ENCODE measurements at places on chromosomes 1 and 21.

DNA sequence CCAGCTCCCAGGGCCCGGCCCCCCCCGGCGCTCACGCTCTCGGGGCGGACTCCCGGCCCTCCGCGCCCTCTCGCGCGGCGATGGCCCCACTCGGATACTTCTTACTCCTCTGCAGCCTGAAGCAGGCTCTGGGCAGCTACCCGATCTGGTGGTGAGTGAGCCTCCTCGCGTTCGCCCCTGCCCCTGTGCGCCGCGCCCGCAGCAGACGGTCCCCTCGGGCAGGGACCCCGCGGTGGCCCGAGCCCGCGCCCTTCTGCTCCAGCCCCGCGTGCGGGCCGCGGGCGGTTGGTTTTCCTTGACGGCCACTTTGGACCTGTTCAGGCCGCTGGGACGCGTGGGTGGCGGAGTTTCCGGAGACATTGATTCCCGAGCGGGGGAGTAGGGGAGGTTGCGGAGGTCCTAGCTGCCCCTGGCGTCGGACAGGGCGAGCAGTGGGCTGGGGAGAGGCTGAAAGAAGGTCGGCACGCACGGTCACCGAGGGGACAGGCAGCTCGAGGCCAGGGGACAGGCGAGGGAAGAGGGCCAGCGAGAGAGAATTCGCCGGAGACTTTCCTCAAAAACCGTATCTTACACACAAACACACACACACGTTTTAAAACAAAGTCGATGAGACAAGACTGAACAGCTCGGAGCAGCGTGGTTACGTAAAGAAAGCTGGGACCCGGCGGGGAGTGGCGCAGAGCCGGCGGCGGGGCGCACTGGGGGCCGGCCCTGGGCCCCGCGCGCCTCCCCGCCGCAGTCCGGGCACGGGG is 427 bp downstream of the WNT3A start:
- no peak for DNase-seq

GRCh38 chr1:3208819-3209200 is 139.8 kb downstream of the PRDM16 start:
- no peak for DNase-seq

DNA sequence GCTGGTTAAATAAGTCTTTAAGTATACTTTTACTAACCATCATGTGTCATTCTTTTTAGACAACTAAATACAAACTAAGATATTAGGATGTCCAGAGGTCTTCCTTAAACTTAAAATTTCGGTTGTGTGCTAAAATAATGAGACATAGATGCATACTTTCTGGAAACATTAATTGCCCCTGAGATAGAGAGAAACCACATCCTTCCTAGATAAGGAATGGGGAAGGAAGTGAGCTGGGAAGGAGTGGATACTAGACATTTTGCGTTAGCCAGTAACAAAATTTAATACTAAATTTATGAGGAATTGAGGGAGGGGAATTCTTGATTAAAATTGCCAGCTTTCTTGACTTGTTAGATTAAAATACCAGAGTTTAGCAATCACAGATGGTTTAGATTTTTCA is 37.1 kb upstream of the PTGS2 start:
- no peak for DNase-seq

DNA sequence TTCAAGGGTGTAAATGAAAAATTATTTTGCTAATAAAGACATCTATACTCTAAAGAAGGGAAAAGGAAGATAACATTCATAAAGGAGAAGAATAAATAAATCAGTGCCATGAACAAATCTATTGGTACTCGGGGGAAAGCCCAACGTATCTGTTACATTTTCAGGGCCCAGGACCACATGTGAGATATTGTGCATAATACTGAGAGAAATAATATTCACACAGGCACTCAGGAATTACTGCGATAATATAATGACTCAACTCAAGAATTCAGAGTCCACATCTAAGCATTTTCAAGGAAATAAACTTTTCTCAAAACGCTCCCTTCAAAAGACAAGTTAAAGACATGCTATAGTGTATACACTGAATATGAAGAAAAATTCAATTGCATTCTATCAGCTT is 108.8 kb downstream of the SMYD2 start:
- no peak for DNase-seq

- no peak for DNase-seq
Measured at GRCh38 chr21:45385549-45386050, 19.4 kb upstream of the COL18A1 start.

- no peak for DNase-seq
Measured at GRCh38 chr1:32666901-32667566, 16.0 kb downstream of the RBBP4 start.

- no peak for DNase-seq
Measured at GRCh38 chr1:13622446-13622845, 38.8 kb downstream of the PDPN start.

GRCh38 chr1:73761559-73761958 is 436.4 kb downstream of the LRRIQ3 start:
- no peak for DNase-seq

DNA sequence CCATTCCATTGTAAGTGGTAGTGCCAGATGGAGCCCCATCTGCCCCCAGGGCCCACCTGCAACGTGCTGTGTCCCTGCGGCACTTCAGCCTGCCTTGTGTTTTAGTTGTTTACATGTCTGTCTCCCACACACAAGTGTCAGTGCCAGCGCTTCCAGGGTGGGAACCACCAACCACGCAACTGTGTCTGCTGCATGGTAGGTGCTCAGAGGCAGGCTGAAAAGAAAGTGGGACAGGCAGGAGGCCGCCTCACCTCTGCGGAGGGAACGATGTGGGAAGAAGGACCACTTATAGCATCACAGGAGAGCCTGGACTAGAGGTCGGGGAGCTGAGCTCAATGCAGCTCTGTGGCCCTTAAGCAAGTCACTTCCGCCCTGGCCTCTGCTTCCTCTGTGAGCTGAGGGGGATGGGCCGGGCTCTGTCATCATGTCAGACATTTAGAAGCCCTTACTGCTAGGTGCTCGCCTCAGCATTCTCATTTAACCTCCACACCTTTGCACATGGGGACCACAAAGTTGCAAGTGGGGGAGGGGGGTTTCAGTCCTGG is 17.9 kb downstream of the SLC9A1 start:
- peak; percentile 71 for DNase-seq

- DNase-seq, result peak; percentile 29
Measured at GRCh38 chr21:46368533-46369285, 44.8 kb downstream of the PCNT start.

DNA sequence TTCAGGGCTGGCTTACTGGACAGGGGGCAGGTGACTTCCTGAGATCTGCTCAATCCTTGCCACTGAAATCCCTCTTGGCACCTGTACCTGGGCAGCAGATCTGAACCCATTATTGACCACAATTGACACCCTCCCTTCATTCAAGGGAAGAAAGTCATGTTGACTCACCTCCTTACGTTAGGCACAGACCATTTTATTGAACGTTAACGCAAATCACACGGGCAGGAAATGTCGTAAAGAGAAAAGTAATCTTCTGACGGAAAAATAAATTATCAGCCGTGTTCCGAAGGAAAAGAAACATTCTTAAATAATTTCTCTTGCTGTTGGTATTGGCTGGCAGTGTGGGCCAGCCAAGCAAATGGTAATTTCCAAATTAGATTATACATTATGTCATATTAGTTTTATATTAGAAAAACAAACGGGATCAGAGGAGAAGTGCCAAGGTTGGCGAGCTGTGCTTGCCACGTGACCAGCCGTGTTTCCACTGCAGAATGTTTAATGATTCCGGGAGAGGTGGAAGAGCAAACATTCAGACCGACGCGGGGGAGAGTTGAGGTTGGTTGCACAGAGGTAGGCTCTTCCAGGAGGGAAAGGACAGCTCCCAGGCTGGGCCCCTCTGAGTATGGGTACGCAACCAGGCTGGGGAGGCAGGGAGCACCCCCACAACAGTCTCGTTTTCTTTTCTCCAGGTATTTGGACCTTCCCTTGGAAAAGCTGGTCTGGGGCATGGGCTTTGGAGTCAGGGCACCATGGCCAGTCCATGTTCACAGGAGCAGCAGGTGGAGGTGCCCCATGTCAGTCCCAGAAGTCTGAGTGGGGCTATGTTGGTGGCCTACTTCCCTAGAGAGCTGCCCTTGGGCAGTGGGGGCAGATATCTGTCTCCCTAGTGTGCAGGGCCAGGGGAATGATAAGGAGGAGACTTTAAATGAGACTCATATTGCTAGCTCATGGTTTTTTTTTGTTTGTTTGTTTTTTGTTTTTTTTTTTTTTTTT is 121.1 kb downstream of the FOXD2 start:
- DNase-seq, result no peak

- no peak for DNase-seq
Measured at GRCh38 chr1:33599516-33600115, 127.2 kb downstream of the ZSCAN20 start.

DNA sequence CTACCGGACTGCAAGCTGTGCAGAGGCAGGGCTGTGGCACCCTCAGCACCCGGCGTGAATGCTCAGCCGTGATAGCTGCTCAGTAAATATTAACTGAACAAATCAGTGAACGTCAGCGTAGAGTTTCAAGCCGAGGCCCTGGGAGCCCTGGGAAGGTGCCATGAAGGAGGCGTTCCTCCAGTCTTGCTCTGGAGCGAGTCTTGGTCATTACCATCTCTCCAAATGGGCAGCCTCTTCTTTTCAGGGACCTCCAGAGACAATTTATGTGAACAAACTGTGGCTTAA is 449.2 kb downstream of the CAMTA1 start:
- no peak for DNase-seq

DNA sequence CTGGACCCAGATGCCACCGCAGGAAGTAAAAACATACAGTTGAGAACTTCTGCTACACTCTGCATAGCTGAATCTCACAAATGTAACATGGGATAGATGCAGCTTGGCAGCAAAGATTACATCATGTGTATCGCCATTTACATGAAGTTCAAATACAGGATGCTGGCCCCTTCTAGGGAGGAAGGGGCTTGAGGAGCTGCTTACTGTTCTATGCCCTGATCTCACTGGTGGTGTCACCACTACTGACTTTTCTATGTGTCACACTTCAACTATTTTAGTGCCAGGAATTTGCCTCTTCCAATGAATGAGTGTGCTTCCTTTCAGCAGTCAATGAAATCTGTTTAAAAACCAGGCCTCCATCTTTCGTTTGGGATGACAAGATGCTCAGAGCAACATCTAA is 31.1 kb downstream of the MRAP start:
- no peak for DNase-seq

DNA sequence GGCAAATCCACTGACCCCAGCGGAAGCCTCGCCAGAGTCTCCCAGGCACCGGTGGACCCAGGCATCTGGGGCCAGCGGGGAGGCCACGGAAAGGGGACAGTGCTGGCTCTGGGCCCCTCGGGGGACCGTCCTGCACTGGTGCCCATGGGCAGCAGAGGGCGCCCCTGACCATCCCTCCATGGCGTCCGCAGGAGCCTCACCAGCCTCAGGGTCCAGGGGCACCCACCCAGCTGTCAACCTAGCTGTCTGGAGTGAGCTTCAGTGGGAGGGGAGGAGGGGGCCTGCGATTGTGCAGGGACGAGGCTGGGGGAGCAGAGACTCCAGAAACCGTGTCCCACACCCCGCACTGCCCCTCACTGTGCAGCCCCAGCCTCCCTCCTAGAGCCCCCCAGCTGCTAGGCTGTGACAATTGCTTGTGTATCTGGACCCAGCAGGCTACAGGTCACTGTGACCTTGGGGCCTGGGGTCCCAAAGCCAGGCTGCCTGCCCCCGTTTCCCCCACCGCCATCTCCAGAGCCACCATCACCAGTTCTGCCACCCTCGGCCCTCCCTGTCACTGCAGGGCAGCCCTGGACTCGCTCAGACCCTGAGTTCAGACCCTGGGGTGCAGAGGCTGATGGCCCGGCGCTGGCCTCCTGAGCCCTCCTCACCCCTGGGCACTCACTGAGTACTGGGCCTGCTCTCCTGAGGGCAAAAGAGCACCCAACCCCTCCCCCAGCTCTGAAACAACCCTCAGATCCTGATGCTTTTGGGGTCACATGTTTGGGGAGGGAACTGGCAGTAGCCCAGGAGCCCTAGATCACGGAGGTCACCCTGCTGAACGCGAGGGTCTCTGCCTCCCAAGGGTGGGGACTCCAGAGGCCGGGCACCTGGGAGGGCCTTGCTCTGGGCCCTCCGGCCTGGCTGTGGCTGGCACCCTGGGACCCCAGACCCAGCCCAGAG is 10.6 kb upstream of the COL6A1 start:
- no peak for DNase-seq

DNA sequence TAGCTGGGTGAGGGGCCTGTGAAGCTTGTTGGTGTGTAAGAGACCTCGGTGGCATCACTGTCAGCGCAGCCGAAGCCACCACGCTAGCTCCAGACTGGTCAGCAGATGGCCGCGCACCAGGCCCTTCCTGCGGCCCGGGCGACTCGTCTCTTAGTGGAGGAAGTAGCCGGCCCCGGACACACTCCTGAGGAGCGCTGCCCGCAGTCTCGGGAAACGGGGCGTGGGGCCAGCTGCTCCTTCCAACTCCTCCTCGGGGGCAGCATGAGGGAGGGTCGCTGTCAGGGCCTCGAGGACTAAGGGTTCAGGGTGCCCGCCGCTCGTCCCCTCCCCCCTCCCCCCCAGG is 20.4 kb downstream of the H3-3A start:
- DNase-seq, result no peak

- no peak for DNase-seq
Measured at GRCh38 chr1:178039891-178040290, 54.0 kb upstream of the RASAL2 start.

- no peak for DNase-seq
Measured at GRCh38 chr1:228420968-228421826, 4.5 kb upstream of the TRIM17 start.

DNA sequence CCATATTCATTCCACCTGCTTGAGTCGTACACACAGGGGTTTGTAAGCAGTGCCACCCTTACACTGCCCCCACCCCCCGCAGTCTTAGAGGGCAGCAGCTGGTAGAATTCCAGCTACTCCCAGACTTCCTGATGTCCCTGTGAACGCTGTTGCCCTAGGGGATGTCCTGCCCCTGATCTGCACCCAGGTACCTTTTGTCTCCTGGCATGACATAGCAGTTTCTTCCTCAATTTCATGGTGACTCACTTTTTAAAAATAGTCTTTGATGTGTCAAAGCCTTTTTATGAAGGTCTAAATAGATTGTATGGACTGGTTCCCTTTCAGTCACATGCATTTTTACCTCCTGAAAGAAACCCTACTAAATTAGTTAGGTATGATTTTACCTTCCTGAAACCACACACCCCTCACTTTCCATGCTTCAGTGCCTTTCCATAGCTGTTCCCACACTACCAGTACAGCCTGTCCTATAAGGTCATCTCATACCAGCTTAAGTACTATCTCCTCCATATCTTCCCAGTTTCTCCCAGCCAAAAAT is 76.4 kb downstream of the ST3GAL3 start:
- DNase-seq, result no peak

GRCh38 chr1:200231787-200232231 is 178.0 kb downstream of the ZNF281 start:
- no peak for DNase-seq

GRCh38 chr1:228736844-228737445 is 1.7 kb downstream of the RHOU start:
- no peak for DNase-seq

DNA sequence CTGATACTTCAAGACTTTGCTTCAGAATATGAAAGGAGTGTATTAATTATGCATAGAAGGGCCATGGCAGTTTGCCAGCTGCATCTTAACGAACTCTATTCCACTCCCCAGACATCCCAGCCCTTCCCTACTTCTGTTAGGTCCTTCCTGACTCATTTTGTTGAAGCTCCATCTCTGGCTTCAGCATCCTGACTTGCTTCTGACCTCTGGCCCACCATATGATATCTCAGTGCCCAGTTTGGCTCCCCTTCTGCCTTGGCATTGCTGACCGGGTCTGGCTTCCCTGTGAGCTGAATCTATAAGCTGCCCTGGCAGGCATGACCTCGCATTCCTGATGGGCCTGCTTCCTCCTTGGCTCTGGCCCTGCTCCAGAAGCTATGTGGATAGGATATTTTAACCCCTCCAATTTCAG is 27.6 kb upstream of the ARHGAP29 start:
- DNase-seq, result no peak

GRCh38 chr1:41528726-41529605 is 44.5 kb upstream of the EDN2 start:
- no peak for DNase-seq

- no peak for DNase-seq
Measured at GRCh38 chr1:159051436-159051835, 25.1 kb downstream of the AIM2 start.

Measured in stimulated activated CD4-positive, alpha-beta T cell treated with anti-CD3 and anti-CD28 coated beads, TNF-alpha, amount 100 ng/mL, for 48 hours (primary cell).